ENCODE measurements at places on chromosomes 6 and 20. TPM values are rescaled to one million over a fixed set of nuclear protein-coding genes. Genes with fewer than 3 reads are reported as not detected.

PROKR2 gene
- not detected for polyA plus RNA-seq

STX11 gene
- polyA plus RNA-seq: 9.5 TPM

SAYSD1 gene
- polyA plus RNA-seq: 14.0 TPM

OTOR gene
- not detected for polyA plus RNA-seq

PACRG gene
- polyA plus RNA-seq: 1.5 TPM

LPA gene
- not detected for polyA plus RNA-seq

SSTR4 gene
- polyA plus RNA-seq: not detected

C20orf202 gene
- 0.18 TPM for polyA plus RNA-seq

BNIP5 gene
- polyA plus RNA-seq: not detected

KCNK16 gene
- polyA plus RNA-seq: not detected

CABLES2 gene
- polyA plus RNA-seq: 1.8 TPM

RHAG gene
- not detected for polyA plus RNA-seq

UNC93A gene
- polyA plus RNA-seq: not detected

SLPI gene
- polyA plus RNA-seq: not detected

BPI gene
- polyA plus RNA-seq: not detected

CLIC5 gene
- 3.4 TPM for polyA plus RNA-seq

LHFPL5 gene
- polyA plus RNA-seq: not detected

BICRAL gene
- 6.1 TPM for polyA plus RNA-seq

L3MBTL3 gene
- polyA plus RNA-seq: 2.6 TPM

CST4 gene
- polyA plus RNA-seq: not detected

AKAP12 gene
- polyA plus RNA-seq: not detected

MEI4 gene
- not detected for polyA plus RNA-seq

DOK5 gene
- polyA plus RNA-seq: not detected

PAK5 gene
- polyA plus RNA-seq: not detected

SAPCD1 gene
- polyA plus RNA-seq: not detected

WFDC5 gene
- polyA plus RNA-seq: not detected

FOXF2 gene
- not detected for polyA plus RNA-seq

PTK6 gene
- polyA plus RNA-seq: 0.31 TPM

SLC22A7 gene
- not detected for polyA plus RNA-seq

NXT1 gene
- 59.9 TPM for polyA plus RNA-seq

KIF6 gene
- polyA plus RNA-seq: not detected

RPL10A gene
- 844 TPM for polyA plus RNA-seq

ZNF311 gene
- polyA plus RNA-seq: 0.15 TPM

C6orf58 gene
- polyA plus RNA-seq: not detected

NKAIN2 gene
- not detected for polyA plus RNA-seq

SLC24A3 gene
- not detected for polyA plus RNA-seq

RNF144B gene
- polyA plus RNA-seq: 0.93 TPM

GPX5 gene
- not detected for polyA plus RNA-seq

FOXP4 gene
- polyA plus RNA-seq: 0.08 TPM

ASCC3 gene
- polyA plus RNA-seq: 32.0 TPM

MLN gene
- polyA plus RNA-seq: not detected

RNF182 gene
- not detected for polyA plus RNA-seq

GRIK2 gene
- polyA plus RNA-seq: not detected
